ENCODE measurements at places on chromosomes 2 and 18. TPM values are rescaled to one million over a fixed set of nuclear protein-coding genes. Genes with fewer than 3 reads are reported as not detected.

DNA sequence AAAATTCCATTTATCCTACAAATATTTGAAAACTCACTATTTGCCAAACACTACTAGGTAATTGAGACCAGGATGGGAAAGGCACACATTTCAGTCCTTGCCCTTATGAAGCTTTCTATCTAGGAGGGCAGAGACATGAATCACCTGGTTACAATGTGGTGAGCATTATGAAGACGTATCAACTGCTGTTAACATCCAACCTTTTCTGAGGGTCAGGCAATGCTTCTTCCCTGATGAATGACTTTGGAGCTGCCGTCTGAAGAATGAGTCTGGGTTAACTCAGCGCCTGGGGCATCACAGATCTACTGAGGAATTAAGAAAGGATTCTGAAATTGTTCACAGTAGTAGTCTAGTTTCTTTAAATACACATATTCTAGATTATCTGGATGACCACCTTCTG lies 62.1 kb upstream of the NOSTRIN start:
- H3K4me3 ChIP-seq: no peak overlapping the region
- no peak overlapping the region for H3K27ac ChIP-seq

PLB1 gene
- 0.80 TPM for total RNA-seq

DNA sequence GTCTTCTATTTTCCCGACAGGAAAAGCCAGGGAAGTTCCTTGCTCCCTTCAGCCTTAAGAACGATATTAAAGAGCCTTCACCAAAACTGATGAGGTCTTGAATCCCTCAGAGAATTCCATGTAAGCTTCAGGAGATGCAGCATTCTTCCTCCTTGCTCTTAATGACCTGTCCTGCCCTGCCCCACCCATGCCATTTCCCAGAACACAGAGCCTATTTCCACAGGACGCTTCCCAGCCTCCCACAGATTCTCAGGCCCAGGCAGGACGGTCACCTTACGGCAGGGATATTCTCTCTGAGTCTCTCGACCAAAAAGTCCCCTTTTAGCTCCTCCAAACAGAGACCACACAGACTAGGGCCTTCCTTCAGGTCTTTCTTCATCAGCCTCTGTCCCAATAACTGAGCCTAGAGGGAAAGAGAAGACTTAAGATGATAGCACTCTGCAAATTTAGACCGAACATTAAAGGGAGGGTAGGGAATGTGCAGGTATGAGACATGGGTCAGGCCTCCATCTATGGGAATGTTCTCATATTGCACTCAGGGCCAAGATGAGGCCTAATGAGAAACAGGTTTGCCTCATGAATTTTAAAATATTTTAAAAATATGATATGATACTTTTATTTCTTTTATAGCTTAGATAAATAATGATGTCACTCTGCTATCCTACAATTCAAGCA lies 62.1 kb downstream of the COBLL1 start:
- no peaks in the 10 kb centered on the region for H3K36me3 ChIP-seq
- H3K27ac ChIP-seq: no peak overlapping the region
- no peaks in the 10 kb centered on the region for H3K27me3 ChIP-seq
- no peak overlapping the region for H3K4me3 ChIP-seq
- DNase-seq: no peak

SAG gene
- not detected for total RNA-seq

GRCh38 chr2:160921386-160921964 lies 238.8 kb upstream of the TANK start:
- H3K27ac ChIP-seq: no peak overlapping the region
- no peaks in the 10 kb centered on the region for H3K27me3 ChIP-seq
- H3K4me3 ChIP-seq: no peak overlapping the region
- no peak for DNase-seq
- H3K4me1 ChIP-seq: no peaks in the 10 kb centered on the region

CRYBA2 gene
- not detected for total RNA-seq

DNA sequence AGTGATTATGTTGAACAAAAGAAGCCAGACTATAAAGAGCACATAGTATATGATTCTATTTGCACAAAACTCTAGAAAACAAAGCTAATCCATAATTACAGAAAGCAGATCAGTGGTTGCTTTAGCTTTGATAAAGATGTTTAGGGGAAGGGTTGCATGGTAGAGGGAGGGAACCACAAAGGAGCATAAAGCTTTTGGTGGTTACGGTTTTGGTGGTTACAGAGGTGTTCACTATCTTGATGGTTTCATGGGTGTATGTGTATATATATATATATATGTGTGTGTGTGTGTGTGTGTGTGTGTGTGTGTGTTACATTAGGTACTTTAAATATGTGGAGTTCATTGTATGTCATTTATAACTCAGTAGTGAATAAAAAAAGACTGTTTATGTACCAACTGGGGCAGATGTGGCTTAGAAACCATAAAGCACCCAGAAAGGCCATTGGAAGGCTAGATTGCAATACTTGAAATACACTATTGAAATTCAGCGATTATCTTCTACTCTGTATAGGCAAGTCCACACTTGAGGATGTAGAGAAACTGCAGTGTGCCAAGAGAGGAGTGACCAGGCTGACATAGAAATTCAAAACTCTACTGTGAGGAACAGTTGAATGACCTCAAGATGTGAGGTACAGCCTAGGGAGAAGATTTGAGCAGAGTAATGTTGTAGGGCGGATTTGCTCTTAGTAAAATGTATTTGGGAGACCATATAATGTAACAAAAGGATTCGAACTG lies 60.6 kb downstream of the CAB39 start:
- no peak overlapping the region for H3K4me3 ChIP-seq
- peaks cover 19% of the 10 kb centered on the region for H3K4me1 ChIP-seq
- H3K36me3 ChIP-seq: 0 out of 2 replicates have a peak, but pooled peaks cover 3% of the 10 kb centered on the region
- H3K27ac ChIP-seq: no peak overlapping the region
- no peaks in the 10 kb centered on the region for H3K27me3 ChIP-seq

DNA sequence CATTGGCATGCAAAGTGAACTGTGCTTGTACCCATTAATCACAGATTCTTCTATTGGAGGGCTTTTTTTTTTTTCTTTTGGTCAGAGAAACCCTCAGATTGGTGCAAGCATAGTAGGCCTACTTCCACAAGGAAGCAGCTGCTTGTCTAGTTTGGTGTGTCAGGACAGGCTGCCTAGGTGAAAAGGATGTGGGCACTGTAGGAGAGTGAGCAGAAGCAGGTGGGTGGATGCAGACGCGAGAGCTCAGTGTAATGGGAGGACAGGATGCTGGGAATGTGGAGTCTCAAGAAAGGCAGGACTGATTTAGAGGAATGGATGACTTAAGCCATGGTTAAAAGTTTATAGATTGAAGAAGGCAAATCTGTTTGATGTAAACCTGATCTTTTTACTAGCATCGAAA lies 3.1 kb downstream of the ELP2 start:
- H3K36me3 ChIP-seq: peaks cover 20% of the 10 kb centered on the region
- H3K4me3 ChIP-seq: no peak overlapping the region
- H3K4me1 ChIP-seq: peaks cover 5% of the 10 kb centered on the region
- DNase-seq: no peak
- H3K27ac ChIP-seq: no peak overlapping the region

- H3K36me3 ChIP-seq: no peaks in the 10 kb centered on the region
- no peaks in the 10 kb centered on the region for H3K27me3 ChIP-seq
- no peak overlapping the region for H3K27ac ChIP-seq
- no peak for DNase-seq
Observed at GRCh38 chr2:168315331-168316072, 68.1 kb upstream of the STK39 start.

- no peak overlapping the region for H3K27ac ChIP-seq
- H3K27me3 ChIP-seq: no peaks in the 10 kb centered on the region
- no peaks in the 10 kb centered on the region for H3K36me3 ChIP-seq
- no peak overlapping the region for H3K4me3 ChIP-seq
- H3K4me1 ChIP-seq: no peaks in the 10 kb centered on the region
- DNase-seq: no peak
Observed at GRCh38 chr18:65081786-65082185, 669.0 kb upstream of the CDH7 start.

LCT gene
- not detected for total RNA-seq

DNA sequence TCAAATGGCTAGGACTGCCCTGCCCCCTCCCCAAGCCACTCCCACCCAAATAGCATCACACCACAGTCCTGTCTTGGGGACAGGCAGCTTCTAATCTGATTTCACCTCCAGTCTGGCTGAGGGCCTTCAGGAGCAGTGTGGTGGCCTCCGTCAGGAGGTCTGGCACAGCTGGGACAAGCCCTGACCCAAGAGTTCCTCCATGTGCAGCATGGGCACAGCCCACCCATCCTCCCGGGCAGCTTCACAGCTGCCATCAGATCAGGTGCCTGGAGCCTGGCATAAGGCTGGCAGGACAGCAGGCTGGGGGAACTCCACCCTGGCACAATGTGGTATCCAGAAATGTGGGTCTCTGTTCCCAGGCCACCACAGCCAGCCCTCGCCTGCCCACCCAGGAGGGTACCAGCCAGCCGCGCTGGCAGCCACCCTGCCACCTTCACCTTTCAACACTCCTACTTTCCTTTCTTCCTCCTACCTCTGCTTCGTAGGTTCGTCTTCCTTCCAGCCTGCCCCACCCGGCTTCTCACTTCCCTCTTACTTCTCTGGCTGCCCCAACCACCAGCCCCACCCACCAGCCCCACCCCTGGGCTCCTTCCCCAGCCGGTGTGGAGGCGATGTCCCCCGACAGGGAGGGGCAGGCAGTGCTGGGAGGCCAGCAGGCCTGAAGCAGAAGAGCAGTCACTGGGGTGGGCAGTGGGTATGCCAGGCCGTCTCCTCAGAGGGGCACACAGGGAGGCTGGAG lies at the start of gene CAPG:
Gene CAPG (minus strand): TSS at position 522 of the 739 bp plus-strand sequence. CDS start 8,221 bp downstream, outside the sequence.
- H3K27me3 ChIP-seq: no peaks in the 10 kb centered on the region
- H3K4me3 ChIP-seq: 0 out of 2 replicates have a peak within 1 kb of the TSS, but pooled peaks have one; percentile 6
- no peaks in the 10 kb centered on the region for H3K36me3 ChIP-seq
- peak within 1 kb of the TSS; percentile 67 for H3K27ac ChIP-seq

DNA sequence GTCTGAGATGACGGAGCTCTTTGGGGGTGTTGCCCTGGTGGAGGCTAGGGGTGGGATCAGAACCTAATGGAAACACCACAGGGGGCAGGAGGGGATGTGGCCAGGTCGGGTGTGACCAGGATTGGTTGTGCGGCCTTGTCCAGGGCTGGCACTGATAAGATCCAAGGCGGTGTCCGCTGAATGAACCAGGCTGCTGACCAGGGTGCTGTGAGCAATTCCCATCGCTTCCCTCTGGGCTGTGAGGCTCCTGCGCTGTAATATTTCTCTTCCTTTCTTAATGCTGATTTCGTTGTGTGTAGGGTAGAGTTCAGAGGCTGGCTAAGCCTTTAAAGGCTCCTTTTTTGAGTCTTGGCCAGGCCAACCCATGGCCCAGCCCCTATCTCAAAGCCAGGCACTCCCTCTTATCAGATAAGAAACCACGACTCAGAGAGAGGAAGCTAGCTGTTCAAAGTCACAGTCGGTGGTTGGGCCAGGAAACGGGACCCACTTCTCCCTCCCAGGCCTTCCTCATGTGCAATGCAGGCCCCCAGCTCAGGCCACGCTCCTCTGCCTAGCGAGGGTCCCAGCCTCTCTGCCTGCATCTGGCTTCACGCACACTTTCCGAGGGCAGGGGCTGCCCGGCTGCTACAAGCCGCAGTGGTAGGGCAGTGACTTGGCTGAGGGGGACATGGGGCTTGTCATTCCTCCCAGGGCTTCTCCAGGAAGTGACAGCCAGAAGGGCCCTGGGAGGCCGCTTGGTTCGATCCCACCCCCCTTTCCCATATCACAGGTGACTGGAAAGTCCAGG lies 26.0 kb upstream of the FOSL2 start:
- no peak overlapping the region for H3K4me3 ChIP-seq
- H3K27me3 ChIP-seq: no peaks in the 10 kb centered on the region
- H3K4me1 ChIP-seq: no peaks in the 10 kb centered on the region

- H3K36me3 ChIP-seq: no peaks in the 10 kb centered on the region
- DNase-seq: no peak
- H3K27ac ChIP-seq: no peak overlapping the region
- no peak overlapping the region for H3K4me3 ChIP-seq
- H3K27me3 ChIP-seq: no peaks in the 10 kb centered on the region
Observed at GRCh38 chr2:208586516-208586915, 179.9 kb downstream of the PTH2R start.

DNA sequence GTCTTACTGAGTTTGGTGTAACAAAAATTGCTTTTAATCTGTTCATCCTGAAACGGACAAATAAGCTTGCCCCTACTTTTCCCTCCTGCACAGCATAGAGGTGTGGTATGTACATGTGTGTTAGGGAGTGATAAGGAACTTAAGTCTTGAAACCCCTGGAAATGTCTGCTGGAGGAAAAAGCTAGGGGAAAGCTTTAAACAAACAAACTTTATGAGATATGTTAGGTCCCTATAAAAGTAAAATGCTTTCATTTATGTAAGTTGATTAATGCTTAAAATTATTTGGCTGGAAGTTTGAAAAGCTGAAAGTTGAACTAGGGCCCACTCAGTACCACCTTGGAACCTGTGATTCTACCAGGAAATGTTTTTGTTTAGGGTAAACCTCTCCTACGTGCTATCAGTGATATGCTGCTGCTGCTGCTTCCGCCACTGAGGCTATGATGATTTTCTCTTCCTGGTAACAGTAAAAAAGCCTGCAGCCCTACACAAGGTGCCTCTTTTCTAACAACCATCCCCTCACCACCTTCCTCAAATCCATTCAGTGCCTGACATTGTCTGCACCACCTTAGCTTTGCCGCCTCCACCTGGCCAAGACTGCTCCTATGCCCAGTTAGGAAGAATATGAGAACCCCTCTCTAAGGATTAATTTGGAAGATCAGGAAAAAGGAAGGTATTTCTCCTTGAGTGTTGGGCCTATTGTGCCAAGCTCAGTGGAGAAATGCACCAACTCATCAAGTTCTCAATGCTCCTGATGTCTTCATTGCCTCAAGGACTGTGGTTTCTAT lies 2.5 kb upstream of the YES1 start:
- peaks cover 5% of the 10 kb centered on the region for H3K36me3 ChIP-seq
- no peak overlapping the region for H3K4me3 ChIP-seq
- H3K4me1 ChIP-seq: peaks cover 17% of the 10 kb centered on the region
- no peak for DNase-seq
- peak overlapping the region; percentile 25 for H3K27ac ChIP-seq
- no peaks in the 10 kb centered on the region for H3K27me3 ChIP-seq

DNA sequence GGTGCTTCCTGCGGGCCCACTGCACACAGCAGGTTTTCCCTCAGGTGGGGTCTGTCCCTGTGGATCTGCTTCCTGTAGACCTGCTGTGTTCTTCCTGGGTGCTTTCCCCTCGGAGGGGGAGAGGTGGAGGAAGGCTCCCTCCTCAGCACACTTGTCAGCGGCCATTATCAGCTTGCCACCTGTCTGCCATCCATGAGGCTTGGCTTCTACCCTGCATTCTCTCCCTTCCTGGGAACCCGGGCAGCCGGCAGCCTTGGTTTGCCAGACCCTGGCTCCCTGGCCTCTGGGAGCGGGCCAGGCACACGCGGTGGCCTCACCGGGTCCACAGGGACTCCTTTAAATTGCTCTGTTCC lies 58.5 kb downstream of the INPP5D start:
- H3K27ac ChIP-seq: no peak overlapping the region
- no peak for DNase-seq
- H3K27me3 ChIP-seq: no peaks in the 10 kb centered on the region
- no peaks in the 10 kb centered on the region for H3K4me1 ChIP-seq

DNA sequence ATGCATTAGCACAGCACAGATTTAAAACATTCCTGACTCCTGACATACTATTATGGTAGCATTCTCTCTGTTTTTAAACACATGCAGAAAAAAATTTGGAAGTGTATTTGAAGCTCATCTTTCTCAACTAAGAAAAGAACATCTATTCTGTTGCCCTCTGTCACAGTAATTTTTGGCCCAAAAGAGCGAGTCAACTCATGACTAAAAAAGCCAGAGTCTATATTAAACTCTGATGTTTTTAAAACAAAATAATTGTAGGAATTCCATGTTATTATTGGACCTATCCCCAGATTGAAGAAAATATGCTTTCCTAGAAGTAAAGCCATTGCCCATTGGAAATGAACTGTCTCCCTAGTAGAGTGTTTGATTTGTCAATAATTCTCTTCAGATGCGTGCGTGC lies 96.7 kb downstream of the CRIM1 start:
- H3K4me1 ChIP-seq: peaks cover 83% of the 10 kb centered on the region
- H3K4me3 ChIP-seq: no peak overlapping the region
- no peak for DNase-seq
- H3K27ac ChIP-seq: peak overlapping the region; percentile 86
- H3K27me3 ChIP-seq: no peaks in the 10 kb centered on the region
- H3K36me3 ChIP-seq: peaks cover 43% of the 10 kb centered on the region
